Iris pigment epithelial cell (primary cell): ENCODE measurements at places on chromosomes 16 and 17.

GRCh38 chr16:10150906-10151305 is 31.3 kb downstream of the GRIN2A start:
- no peak for DNase-seq

DNA sequence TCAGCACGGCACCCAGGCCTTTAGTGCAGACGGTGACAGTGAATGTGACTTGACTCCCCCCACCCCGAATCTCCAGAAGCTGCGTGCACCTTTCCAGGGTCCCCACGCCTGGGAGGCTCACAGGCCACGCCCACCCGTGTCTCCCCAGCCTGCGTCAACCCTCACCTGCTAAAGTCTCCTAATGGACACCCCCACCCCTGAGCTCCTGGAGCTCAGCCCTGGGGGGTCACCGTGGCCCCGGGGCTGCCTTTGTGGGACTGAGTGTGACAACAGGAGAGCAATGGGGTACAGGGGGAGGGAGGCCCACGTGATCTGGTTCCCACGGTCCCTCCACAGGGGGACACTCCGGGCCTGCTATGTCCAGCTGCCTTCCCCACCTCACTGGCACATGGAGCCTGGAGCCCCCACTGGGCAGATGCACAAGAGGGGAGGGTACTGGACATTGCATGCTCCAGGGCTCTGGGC is 7.4 kb upstream of the FASN start:
- no peak for DNase-seq

DNA sequence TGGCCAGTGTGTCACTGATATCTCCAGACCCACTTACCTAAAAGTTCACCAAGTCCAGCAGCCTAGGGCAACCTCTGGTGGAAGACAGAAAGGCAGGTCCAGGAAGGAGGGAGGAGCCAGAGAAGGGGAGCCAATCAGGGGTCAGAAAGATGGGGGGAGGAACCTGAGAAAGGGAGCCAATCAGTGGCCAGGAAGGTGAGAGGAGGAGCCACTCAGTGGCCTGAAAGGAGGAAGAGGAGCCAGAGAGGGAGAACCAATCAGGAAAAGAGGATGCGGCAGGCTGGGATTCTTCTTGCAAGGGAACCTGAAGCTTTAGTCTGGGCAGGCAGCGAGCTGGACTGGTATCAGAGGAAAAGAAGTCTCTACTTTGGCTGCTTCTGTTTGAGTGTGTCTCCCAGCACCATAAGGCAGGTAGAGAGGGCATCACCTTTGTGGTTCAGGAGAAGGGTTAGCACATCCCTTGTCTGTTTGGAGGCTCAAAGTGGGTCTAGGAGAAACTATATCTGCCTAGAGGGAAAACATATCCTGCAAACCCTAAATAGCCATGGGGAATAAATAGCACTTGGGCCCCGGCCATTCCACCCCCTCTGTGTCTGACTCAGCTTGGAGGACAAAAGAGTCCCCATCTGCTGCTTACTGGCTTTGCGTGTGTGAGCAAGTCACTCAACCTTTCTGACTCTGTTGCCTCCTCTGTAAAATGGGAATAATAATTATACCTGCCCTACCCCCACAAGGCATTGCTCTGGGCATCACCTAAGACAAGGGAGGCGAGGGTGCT is 43.4 kb upstream of the CRHR1 start:
- peak; percentile 41 for DNase-seq

- no peak for DNase-seq
These were observed 378.0 kb upstream of the CA10 start for GRCh38 chr17:52536489-52536888.

DNA sequence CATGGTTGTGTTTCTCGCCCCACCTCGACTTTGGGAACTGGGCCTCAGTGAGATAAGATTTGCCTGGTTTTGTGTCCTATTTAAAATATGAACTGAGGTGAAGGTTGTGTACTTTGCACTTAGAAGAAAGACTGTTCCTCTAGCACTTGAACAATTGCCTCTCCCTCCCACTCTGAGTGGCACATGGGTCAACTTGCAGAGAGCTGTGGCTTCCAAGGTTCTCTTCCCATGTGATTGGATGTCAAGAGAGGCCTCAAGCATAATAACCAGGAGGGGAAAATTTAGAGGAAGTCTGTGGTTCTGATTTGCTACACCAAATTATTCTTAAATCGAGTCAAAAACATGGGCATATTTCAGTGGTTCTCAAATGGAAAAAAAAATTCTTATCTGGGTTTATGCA is 329.2 kb downstream of the HS3ST3B1 start:
- DNase-seq, result no peak

- no peak for DNase-seq
These were observed 888.1 kb downstream of the KCNJ2 start for GRCh38 chr17:71057448-71057847.

DNA sequence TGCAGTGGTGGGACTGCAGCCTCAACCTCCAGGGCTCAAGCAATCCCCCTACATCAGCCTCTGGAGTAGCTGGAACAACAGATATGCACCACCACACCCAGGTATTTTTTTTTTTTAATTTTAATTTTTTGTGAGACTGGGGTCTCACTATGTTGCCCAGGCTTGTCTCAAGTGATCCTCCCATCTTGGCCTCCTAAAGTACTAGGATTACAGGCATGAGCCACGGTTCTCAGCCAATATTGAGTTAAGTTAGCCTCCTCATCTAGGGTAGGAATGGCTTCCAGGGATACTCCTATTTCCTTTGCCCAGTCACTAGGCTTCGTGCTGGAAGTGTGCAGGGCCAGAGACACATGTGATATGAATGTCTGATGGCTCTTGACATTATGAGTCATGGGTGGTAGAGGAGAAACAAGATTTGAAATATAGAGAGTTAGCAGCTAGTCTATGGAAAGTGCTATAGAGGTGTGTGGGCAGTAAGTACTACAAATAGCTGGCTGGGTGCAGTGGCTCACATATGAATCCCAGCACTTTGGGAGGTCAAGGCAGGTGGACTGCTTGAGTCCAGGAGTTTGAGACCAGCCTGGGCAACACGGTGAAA is 8.0 kb upstream of the HES7 start:
- no peak for DNase-seq

DNA sequence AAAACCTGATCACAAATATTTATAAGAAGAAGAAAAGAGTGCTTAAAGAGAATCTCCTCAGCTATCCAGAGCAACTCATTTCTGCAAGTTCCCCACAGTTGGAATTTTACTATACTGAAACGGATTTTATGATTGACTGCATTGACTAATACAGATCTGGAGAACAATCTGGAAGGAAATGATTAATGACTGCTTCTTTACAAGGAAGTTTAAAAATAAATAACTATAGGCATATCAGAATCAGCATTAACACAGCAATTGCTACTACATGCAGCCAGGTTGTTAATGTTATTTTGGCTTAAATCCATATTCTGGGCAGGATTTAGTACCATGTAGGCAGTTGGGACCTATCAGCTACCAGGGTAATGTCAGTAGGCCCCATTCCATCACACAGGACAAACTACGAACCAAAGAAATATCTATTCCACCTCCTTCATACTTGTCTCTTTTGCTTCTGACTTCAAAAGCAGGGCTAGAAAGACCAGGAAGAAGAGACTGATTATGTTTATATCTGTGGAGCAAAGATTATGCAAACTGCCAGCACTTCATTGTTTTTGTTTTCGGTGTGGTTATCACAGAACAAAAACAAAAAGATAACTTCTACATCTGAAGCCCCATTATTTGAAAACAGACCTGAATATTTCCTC is 3.9 kb downstream of the SKAP1 start:
- DNase-seq, result no peak

- DNase-seq, result no peak
These were observed 1.1 kb upstream of the CCDC182 start for GRCh38 chr17:57746221-57746620.

DNA sequence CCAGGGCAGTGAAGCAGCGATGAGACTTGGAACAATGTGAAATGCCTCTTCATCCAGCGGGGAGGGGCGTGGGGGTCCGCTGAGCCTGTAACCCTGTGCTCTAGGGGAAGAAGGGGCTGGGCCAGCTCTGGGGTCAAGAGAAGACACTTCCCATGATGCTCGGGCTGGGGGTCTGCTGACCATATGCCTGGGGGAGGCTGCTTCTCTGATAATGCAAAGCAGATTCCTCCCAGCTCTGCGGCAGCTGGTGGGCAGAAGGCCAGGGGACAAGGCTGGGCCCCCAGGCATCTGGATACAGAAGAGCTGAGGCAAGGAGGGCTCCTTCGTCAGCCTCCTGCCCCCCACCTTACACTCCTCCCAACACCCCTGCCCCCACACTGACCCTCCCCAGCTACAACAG is 24.7 kb downstream of the NGFR start:
- no peak for DNase-seq

GRCh38 chr16:22353191-22353919 is 21.1 kb downstream of the CDR2 start:
- DNase-seq, result peak; percentile 87

GRCh38 chr16:66612422-66612821 is 7.9 kb downstream of the CMTM3 start:
- no peak for DNase-seq

DNA sequence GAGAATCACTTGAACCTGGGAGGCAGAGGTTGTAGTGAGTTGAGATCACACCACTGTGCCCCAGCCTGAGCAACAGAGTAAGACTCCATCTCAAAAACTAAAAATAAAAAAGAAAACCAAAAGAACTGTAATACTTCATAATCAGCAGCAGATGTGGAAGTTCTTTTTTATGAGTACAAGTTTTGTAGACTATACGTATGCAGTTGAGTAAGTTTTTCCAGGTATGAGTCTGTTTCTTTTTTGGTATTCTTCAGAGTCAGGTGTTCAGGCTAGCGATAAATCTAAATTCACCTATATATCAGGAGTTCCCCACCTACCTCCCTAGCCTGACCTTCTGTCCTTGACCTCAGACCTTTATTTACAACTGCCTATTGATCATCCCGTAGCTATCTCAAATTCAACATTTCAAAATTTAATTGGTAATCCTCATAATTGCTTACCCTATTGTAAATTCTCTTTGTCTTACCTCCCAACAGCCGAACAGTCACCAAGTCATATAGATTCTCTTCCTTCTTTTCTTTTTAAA is 10.7 kb downstream of the DCTN5 start:
- no peak for DNase-seq

GRCh38 chr16:4792951-4793513 is 2.1 kb upstream of the SMIM22 start:
- no peak for DNase-seq

DNA sequence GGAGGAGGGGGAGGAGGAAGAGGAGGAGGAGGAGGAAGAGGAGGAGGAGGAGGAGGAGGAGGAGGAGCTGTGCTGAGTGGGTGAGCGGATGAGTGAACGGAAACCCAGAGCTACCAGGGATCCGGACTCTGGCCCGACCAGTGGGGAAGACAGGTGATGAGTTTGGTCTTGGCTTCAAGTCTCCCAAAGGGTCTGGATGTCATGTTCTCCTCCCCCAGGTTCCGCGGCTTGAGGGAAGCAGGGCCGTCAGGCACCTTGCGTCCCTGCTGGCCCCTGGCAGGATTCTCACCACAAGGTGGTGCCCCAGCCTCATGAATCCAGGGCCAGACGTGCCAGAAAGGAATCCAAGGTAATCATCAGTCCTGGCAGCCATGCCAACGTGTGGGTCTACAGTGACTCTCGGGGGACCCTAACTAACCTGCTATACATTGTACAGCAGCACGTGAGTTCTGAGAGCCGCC is 13.5 kb upstream of the ABAT start:
- peak; percentile 53 for DNase-seq

GRCh38 chr17:78137392-78138203 is 7.0 kb downstream of the TMC8 start:
- DNase-seq, result no peak

GRCh38 chr16:49969091-49970030 is 55.7 kb upstream of the CNEP1R1 start:
- no peak for DNase-seq

GRCh38 chr16:88817785-88818574 is 6.3 kb upstream of the APRT start:
- peak; percentile 34 for DNase-seq

DNA sequence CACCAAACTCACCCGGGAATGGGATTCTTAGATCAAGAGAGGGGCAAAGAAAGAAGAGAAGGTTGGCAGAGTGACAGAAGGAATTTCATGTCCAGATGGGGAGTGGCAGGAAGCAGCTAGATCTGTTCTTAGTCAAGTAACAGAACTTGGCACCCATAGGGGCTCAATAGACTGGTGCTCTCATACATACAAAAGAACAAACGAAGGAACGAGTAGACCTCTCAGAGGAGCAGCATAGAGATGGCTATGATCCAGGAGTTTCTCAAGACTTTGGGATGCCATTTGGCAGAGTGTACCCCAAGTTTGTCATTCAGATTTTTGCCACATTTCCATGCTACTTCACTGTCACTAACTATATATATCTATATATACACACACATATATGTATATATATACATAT is 47.9 kb downstream of the GINS3 start:
- DNase-seq, result no peak

GRCh38 chr16:70774261-70774660 is 26.7 kb downstream of the VAC14 start:
- DNase-seq, result no peak

DNA sequence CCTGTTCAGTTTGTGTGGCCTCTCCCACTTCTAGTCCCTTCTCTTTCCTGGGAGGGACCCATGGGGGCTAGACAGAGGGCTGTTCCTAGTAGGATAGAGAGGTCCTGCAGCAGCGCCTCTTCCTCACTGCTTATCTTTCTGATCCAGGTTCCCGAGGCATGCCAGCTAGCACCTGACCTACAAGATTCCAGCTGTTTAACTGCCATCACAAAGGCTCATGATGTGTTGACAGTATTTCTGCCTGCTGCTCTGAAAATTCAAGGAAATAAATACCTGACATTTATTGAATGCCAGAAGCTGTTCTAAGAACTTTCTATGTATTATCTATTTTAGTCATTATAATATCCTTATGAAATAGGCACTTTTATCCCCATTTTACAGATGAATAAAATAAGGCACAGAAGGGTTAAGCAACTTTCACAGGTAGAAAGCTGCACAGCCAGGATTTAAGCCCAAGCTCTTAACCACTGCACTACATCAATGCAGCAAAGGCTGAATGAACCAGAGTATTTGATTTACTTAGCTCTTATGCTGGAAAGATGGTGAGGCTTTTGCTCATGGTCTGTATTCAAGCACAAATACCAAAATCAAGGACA is 38.8 kb downstream of the HEATR6 start:
- no peak for DNase-seq

DNA sequence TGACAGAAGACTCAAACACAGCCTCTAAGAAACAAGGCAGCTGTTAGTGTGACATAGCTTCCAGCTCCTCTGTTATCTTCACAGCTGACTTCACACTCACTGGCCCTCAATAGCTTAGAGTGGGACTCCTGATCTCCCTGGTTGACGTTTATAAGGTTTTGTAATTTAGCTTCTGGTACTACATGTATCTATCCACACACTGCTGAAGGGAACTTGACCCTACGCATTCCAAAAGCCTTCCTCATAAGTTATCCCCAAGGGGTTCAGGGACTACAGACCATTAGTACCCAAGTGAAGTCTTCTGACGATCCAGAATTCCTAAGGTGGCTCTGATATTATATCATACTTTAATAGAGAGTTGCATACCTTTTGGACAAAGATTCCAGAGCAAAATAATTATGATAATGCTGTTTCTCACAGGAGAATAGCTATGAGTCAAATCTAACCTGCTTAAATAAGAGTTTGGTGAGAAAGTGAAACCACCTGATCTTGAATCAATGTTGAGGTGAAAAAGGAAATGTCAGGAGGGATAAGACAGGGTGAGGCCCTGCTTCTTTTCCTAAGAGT is 14.5 kb downstream of the ACACA start:
- peak; percentile 86 for DNase-seq

GRCh38 chr17:3534881-3535252 is 22.7 kb downstream of the TRPV3 start:
- DNase-seq, result no peak
